ENCODE measurements at places on chromosomes 5 and 9.

GRCh38 chr9:124363326-124364096, 51.7 kb downstream of the PSMB7 start:
- no peak for DNase-seq

GRCh38 chr5:124342986-124343385, 403.5 kb downstream of the ZNF608 start:
- no peak for DNase-seq

GRCh38 chr5:59798862-59799667, 94.5 kb downstream of the PDE4D start:
- DNase-seq = peak; percentile 11

GRCh38 chr5:31097851-31098250, 95.6 kb upstream of the CDH6 start:
- DNase-seq = no peak

DNA sequence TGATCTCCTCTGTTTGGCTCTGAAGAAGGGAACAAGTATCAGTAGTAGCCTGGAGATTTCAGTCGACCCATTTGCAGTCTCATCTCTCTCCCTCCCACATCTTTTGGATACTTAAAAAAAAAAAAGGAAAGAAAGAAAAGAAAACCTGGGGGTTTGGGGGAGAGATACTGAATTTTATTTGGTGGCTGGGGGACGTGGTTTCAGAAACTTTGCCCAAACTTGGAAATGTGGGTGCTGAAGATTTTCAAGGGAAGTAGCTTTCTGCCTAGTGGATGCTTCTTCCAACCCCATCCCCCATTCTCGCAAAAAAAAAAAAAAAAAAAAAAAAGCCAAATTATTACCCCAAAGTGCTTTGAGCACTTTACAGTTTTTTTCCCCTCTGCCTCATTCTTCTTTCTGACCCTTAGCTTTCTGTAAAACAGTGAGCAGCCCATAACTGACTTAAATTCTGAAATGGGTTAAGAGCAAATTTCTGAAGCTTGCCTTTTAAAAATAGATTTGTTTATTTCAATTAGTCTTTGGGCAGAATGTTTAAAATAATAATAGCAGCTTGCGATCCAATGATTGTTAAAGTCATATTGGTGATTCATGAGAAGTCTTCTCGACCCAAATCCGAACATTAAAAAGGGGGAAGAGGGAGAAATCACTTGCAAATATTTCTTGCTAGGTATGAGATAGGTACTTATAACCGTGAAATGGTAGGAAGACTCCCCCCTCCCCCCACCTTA, 894 bp downstream of the FST start:
- no peak for DNase-seq

DNA sequence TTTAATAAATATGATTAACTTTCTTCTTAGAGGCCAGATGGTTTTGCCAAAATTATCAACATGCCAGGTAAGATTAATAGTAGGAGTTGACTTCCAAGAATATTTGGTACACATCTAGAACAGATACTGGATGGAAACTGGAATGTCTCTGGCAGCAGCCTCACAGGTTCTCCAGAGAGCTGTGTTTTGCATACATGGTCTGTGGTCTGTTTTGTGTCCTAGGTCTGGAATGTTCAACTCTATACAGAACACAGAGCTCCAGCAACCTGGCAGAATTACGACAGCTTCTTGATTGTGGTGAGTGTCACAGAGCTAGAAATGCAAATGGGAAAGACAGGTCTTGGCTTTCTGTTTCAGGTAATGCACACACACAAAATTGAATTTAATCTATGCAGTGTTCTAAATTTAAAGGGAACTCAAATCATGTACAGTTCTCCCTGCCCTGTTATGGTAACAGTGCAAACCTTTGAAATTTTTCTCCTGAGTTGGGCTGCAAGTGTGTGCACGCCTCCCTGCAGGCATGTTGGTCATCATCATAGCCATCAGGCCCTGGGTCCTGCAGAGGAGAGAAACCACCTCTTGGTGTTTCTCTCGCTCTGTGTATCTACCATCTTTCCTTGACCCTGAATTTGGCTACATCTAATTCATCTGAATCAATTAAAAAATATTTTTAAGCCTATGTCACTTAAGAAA, 58.3 kb downstream of the PIK3R1 start:
- no peak for DNase-seq
